GF-D8 (cell line): ENCODE measurements at places on chromosomes 5 and 9.

- DNase-seq, result no peak
These were observed 25.0 kb downstream of the LMNB1 start for GRCh38 chr5:126801992-126802294.

GRCh38 chr5:116872986-116873385 lies 298.4 kb upstream of the SEMA6A start:
- DNase-seq, result no peak

DNA sequence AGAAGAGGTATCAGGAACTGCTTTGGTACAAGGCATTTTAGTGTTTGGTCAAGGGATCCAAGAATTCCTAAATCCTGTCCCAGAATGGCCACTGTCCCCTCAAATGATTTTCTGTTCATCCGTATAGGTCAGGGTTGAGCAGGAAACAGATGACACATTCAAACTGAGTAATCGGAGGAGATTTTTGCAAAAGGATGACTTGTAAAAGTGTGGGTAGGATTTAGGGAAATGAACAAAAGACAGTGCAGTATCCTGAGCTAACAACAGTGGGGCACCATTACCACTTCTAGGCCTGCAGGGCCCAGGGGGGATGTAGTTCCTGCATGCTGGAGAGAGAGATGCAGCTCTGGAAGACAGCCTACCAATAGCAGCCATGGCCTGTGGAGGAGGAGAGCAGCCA lies 290.1 kb downstream of the ZSWIM6 start:
- DNase-seq, result no peak

- DNase-seq, result no peak
These were observed 232.7 kb downstream of the ADAMTSL1 start for GRCh38 chr9:18706648-18707047.

- DNase-seq, result no peak
These were observed 40.7 kb upstream of the ZNF300 start for GRCh38 chr5:150945486-150945885.

DNA sequence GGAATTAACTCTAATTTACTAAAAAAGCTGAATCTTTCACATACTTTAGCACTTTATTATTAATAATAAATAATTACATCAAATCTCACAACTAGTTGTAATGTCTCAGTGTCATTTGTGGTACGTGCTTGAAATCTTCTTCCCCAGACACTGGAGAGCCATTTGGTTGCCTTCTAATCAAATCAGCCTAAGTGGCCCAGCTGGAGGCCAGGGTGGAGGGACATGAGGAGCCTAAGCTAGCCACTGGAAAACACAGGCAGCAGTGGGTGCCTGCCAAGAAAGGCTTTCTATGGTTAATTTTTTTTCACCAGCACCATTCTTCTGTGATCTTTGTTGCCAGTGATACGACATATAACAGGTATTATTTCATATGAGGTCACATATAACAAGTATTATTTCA lies 117.0 kb downstream of the ERCC6L2 start:
- DNase-seq, result no peak

DNA sequence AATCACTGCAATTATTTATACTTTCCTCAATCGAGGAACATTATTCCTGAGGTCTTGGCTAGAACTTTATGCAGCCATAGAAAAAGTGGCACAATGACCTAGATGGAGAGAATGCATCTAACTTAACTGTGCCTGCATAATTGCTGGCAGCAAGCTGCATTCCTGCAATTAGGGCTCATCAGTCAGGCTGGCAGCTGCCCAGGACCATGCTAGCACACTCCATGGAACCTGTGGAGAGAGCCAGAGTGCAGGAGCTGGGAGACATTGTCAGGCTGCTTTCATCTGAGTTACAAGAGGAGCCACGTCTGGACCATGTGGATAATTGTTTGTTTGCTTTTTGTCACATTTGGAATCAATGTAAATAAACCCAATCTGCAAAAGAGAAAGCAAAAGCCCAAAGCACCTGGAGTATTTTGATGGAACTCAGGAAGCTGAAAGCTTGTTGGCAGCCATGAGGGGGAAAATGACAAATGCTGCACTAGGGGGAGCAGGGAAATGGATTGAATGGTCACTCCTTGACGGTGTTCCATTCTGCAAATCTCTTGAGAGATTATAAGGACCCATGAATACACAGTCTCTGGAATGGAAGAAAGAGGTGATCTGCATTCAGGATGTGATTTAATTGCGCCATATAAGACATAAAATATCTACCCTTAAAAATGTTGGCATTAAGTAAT lies 839.9 kb downstream of the MAT2B start:
- DNase-seq, result no peak

- DNase-seq, result peak; percentile 1
These were observed 11.8 kb upstream of the HEXB start for GRCh38 chr5:74673011-74673790.

- DNase-seq, result no peak
These were observed 202.6 kb downstream of the SEMA5A start for GRCh38 chr5:9343146-9343850.

- DNase-seq, result no peak
These were observed 313.6 kb downstream of the ARHGEF28 start for GRCh38 chr5:73939557-73939956.

- DNase-seq, result no peak
These were observed 44.4 kb upstream of the ELOVL7 start for GRCh38 chr5:60888359-60889061.

DNA sequence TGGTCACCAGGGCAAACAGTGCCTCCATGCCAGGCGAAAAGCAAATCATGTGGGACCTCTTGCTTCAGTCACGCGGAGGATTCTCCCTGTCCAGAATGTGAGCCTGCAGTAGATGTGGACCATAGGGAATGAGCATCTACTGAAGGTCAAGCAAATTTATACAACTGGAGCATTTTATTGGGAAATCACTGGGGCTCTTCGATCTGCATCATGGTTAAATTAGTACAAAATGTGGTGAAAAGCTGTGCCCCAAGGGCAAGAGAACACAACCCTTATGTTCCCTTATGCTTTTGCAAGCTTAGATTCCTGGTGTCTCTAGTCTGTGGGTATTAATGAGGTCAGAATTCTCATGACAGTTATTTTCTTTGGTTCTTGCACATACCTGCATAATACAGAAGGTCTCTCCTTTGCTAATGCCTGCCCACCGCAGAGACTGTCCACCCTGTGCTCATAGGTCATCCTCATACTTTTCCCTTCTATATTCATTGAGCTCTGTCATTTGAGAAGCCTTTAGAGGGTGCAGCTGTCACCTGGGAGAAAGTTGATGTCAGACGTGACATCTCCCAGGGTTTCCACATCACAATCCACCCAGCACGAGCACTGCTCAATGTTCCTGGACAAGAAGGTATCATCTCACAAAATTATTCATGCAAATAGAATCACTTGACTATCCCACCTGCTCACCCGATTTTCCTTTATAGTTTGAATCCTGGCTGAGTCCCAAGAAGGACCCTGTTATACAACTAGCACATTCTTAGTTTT lies 111.7 kb downstream of the NXNL2 start:
- no peak for DNase-seq

DNA sequence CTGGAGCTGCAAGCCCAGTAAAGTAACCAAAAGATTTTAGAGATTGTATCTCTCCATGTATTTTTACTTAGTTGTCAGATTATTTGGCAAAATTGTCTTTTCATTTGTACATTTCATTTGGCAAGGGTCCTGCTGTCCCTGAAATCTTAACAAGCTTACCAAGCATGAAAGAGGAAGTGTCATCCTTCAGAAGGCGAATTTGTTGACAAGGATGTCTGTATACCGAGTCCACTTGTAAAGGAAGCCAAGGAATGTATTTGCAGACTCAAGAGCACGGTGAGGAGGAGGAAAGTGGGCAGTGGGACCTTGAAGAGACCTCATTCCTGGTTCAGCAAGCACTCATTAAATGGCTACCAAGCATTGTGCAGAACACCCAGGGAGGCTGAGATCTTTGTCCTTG lies 7.5 kb upstream of the OTULINL start:
- DNase-seq, result no peak

DNA sequence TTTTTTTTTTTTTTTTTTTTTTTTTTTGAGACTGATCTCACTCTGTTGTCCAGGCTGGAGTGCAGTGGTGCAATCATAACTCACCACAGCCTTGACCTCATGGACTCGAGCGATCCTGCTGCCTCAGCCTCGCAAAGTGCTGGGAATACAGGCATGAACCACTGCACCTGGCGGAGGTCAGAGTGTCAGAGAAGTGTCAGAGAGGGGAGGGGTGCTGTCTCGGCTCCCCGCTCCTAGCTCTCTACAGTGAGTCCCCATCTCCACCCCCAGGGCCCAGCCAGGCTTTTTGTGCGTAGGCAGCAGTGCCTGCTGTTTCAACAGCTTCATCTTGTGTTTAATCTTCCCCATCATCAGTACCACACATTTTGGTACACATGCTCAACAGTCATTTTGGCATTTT lies 38.3 kb downstream of the SAR1B start:
- no peak for DNase-seq

- no peak for DNase-seq
These were observed 93.9 kb downstream of the CD180 start for GRCh38 chr5:67102708-67103107.

DNA sequence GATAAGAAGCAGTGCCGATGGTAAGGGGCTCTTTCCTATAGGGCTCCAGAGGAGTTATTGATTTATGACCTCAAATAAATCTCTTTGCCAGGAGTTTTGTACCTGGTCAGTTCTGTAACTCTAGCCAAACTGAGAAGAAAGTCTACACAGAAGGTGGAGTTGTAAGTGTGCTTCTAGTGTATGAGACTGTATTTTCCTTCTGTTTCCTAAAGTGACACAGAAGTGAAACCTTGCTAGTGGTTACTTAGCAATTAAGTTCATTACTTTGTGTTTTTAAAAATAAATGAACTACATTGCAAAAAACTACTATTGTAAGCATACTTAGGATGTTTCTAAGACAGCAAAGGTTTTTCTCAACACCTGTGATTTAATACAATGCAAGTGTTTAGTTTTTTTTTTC lies 48.7 kb upstream of the ACTBL2 start:
- DNase-seq, result no peak

GRCh38 chr5:140348104-140348503 lies 1.7 kb upstream of the HBEGF start:
- DNase-seq, result no peak

- no peak for DNase-seq
These were observed 2031.7 kb downstream of the EFNA5 start for GRCh38 chr5:105639068-105639467.

DNA sequence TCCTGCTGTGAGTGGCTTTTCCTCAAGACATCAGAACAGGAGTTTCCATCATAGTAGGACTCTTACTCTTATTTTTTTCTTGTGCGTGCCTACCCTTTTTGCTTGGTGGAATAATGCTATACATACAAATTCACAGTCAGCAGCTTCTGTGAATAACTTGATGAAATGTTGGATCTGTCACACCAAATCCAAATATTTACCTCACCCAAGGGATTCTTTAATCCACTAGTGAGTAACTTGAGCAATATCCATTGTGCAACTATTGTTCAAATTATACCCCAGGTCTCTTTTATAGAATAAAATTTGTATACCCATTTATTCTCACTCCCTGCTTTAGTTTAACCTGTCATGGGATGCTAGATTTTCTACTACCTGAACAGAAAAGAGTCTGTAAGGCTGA lies 1078.3 kb upstream of the EDIL3 start:
- no peak for DNase-seq

GRCh38 chr9:17135295-17136160 lies 688 bp downstream of the CNTLN start:
- DNase-seq, result no peak

GRCh38 chr9:125745018-125745417 lies 2.2 kb upstream of the PBX3 start:
- DNase-seq, result no peak

- no peak for DNase-seq
These were observed 24.3 kb upstream of the UBAP2 start for GRCh38 chr9:34072868-34073590.

GRCh38 chr5:86968301-86968753 lies 299.4 kb upstream of the RASA1 start:
- DNase-seq, result no peak

GRCh38 chr9:9904041-9904440 lies 708.8 kb downstream of the PTPRD start:
- DNase-seq, result no peak

- DNase-seq, result no peak
These were observed 41.1 kb upstream of the DAP start for GRCh38 chr5:10801931-10802666.

DNA sequence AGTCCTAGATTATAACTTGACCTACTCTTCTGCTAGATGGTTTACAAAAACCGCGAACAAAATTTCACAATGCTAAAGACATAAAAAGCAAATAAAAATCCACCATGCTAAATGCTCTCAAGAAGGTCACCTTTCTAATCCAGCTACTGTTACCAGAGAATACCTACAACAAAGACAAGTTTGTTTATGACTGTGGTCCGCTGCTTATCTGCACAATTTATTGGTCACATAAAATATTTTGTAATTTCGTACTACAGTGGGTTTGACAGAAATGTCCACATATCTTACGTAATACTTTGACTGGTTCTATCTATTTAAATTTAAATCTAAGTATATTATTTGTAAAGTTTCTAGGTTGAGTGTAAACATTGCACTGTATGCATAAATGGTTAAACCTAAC lies 257.6 kb upstream of the ZNF608 start:
- no peak for DNase-seq

DNA sequence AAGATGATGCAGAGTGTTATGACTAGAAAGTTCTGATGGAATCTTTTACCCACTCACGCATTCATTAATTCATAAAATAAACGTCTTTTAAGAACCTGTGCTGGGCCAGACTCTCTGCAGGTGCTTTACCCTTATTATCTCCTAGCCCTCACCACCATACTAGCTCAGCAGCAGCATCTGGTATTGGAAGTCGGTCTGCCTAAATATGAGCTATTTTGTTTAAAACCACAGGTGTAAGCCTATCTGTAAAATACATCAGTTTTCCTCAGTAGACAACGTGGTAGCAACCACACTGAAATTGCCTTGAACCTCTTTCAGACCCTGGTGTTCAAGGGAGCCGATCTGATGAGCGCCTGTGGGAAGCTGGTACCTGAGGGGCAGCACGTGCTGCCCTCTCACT lies 69.4 kb downstream of the PPIC start:
- no peak for DNase-seq

DNA sequence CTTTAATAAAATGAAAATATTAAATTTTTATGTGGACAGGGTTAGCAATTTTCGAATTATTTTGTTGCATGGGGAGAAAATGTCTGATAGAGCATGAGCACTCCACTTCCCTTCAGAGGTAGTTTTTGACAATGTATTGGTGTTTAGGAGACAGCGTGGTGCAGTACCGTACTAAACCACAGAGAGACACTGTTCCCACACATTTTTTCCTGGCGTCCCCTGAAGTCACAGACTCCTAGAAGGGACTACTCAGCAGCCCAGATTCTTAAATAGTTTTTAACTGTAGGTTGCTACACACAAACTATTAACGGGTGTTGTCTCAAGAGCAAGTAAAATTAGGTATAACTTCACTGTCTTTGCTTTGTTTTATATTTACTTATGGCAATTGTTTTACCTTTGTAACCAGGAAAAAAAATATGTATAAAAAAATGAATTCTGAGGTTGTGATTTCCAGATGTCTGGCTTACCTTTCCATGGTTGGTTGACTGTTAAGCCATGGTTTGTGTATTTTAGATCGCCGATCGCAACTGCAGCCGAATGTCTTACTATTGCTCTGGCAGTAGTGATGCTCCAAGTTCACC lies 171.2 kb downstream of the DOCK8 start:
- no peak for DNase-seq

GRCh38 chr9:108478431-108479332 lies 377.1 kb downstream of the ACTL7B start:
- DNase-seq, result no peak

GRCh38 chr5:127051591-127051990 lies 21.2 kb upstream of the MARCHF3 start:
- no peak for DNase-seq
